ENCODE measurements at places on chromosomes 7 and 10.
A peak's percentile ranks its signal among the peaks of the same experiment; 100 is the strongest.

GRCh38 chr10:69348816-69349541 is 67.7 kb downstream of the TACR2 start:
- no peak for DNase-seq

GRCh38 chr10:97034301-97034700 is 151.5 kb downstream of the SLIT1 start:
- no peak for DNase-seq

- DNase-seq = no peak
Observed at GRCh38 chr7:43768201-43768886, 9.9 kb downstream of the BLVRA start.

DNA sequence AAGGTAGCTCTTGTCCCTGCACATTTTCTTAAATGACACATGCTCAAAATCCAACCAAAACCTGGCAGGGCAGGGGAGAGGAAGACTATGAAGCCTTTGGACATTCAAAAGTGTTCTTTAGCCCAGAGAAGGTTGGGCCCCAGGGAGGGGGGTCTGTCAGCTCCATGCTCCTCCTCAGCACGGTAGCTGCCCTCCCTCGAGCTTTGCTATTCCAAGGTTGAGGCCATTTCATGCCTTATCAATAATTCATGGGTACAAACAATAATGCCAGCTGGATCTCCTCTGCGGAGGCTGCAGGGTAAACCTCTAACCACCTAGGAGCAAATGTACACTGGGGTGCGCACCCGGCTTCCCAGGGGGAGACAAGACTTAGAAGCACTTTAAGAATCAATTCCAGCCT is 61.5 kb downstream of the SLIT1 start:
- DNase-seq = no peak

- no peak for DNase-seq
Observed at GRCh38 chr7:57403601-57404342, 46.2 kb upstream of the ZNF716 start.

DNA sequence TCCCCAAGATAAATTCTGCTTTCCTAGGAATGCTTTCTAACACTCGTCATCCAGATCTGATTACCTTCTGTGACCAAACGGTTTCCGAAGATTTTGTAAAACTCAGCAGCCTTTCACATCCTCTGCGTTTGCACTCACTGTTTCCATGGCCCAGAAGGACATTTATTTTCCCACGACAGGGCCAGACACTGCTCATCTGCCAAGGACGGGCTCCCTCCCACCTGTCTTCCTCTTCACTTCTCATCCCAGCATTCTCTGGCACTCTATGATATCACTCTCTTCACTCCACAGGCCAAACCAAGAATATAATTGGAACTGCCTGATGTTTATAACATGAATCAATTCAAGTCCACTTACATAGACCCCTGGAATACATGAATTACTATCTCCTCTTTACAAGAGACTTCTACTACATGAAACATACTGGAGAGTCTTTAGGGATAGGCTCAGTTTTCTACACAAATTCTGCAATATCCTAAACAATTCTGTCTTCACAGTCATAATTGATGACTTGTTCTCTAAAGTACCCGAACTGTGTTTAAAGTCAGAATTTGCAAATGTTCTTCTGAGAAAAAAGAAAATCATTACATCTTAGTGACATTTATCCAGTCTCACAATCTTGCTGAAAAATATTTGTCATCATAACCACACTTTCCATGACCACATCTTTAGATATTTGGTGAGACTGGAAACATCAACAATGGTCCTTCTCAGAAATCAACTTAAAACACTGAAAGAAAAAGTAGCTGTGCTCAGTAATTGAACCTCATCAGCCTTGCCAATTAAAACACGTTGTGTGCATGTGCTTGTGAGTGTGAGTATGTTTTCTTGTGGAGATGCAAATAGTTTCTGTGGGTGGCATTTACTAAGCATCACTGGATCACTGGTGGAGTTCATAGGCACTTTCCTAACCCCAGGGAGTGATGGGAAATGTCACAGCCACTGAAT is 79.5 kb upstream of the PRSS58 start:
- no peak for DNase-seq

- DNase-seq = no peak
Observed at GRCh38 chr7:106620676-106621075, 40.3 kb downstream of the CCDC71L start.

DNA sequence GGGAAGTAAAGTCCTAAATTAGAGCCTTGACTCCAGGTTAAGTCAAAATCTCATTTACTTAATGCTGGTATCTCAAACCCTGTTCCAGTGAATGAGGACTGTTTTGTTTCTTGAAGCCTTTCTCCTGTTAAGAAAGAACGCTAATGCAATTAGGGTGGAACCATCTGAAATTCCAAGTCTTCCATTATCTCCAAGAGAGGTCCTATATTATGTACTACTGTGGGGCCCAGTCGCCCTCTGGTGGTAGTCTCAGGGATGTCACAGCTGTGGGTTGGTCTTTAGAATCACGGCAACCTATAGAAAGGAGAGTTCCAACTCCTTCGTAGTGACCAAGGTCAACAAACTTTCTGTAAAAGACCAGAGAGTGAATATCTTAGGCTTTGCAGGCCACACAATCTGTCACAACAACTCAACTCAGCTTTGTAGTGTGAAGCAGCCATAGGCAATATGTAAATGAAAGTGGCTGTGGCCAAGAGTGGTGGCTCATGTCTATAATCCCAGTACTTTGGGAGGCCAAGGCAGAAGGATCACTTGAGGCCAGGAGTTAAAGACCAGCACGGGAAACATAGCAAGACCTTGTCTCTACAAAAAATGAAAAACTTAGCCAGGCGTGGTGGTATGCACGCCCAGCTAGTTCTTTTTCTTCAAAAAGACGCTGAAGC is 9.3 kb downstream of the RPP38 start:
- peak; percentile 61 for DNase-seq

DNA sequence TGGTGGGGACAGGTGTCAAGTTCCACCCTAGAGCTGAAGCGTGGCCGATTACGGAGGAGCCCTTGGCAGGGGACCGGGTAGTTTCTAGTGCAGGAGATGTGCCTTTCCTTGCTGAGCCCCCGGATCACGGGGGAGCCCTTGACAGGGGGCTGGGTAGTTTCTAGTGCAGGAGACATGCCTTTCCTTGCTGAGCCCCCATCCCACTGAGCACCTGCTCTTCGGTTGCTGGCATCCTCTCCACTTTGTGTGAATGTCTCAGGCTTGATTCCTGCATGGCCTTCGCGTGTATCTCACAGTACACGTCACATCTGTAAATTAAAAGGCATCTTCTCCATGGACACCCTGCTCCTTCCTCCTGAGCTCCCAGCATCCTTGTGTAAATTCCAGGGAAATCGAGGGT is 263.5 kb downstream of the ADARB2 start:
- no peak for DNase-seq

GRCh38 chr7:58086871-58087535 is 637.0 kb downstream of the ZNF716 start:
- DNase-seq = no peak

- DNase-seq = no peak
Observed at GRCh38 chr7:69259445-69259844, 338.8 kb upstream of the AUTS2 start.

GRCh38 chr7:36764929-36765328 is 40.6 kb upstream of the AOAH start:
- no peak for DNase-seq

GRCh38 chr7:5284304-5285281 is 1.9 kb downstream of the SLC29A4 start:
- DNase-seq = peak; percentile 84

DNA sequence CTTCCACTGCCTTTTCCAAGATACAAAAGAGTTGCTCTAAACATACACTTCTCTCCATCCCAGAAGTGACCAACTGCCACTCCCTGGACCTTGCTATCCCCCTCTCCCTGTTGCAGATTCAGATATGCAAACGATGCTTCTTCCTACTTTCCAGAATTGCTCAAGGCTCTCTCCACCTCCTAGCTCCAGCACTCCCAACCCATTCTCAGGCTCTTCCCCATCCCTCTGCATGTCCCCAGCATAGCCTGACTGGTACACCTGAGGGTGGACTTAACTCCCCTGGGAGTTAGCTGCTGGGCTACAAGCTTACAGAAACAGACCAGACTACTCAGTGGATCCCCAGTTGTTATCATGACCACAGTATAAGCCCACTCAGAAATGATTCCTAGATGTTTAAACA is 27.6 kb downstream of the MKRN1 start:
- DNase-seq = no peak

GRCh38 chr7:54769203-54769602 is 10.2 kb upstream of the SEC61G start:
- DNase-seq = no peak

DNA sequence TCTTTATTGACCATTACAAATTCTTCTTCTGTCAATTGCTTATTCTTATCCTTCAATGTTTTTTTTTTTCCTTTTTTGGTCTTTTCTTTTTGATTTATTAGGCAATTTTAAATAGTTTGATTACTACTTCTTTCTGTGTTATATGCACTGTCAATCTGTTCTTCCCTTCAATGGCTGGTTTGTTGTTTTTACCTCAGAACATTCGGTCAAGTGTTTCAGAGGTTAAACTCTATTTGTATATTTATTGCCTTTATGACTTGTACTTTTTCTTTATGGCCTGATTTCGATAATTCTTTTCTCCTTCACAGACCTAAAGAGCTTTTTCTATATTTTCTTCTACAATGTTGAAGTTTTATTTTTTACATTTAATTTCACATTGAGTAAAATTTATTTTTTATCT is 171.5 kb upstream of the AKR1E2 start:
- DNase-seq = no peak

DNA sequence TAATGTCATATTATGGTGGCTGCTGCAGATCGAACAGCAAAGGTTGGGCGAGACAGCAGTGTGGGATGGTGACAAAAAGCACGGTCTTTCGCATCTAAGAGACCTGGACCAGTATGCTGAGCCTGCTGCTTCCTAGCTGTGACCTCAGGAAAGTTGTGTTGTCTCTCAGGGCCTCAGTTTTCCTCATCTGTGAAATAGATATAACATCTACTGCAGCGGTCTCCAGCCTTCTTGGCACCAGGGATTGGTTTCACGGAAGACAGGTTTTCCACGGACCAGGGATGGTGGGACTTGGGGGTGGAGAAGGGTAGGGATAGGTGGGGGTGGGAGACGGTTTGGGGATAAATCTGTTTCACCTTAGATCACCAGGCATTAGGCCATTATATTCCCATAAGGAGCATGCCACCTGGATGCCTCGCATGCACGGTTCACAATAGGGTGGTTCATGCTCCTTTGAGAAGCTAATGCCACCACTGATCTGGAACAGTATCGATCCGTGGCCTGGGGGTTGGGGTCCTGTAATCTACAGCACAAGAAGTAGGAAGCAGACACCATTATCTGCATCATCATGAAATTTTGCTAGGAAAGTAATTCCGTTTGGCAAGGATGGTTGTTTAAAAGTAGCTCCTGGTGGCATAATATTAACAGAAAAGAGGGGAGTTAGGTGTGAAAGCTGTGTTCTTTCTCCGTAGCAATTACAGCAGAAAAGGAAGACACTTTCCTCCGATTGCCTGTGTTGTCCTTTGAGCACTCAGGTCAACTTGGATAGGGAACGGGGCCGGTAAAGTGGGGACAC is 10.8 kb downstream of the KLF6 start:
- DNase-seq = no peak

DNA sequence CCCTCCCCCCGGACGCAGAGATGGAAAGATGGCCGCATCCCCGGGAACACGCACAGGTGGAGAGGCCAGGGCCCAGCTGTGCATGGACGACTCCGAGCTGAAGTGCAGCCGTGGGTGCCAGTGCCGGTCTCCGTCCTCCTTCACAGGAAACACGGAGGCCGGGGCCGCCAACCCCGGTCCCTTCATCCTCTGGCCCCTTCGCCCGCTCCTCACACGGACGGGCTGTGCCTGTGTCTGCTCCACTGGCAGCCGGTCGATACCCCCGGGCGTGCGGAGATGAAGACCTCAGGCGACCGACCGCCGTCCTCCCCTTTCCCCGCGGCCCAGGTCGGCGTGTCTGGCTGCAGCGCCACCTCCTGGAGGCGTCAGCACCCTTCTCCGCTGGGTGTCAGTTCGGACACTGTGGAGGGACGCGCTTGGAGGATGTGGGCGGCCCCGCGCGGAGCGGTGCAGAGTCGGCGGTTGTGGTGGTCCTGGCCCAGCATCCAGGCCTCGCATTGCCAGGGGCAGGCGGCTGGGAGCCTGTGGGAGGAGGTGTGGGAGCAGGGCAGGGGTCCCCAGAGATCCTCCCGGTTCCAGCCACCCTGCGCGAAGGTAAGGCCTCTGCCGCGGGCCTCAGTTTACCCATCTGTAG is 9.9 kb downstream of the ZNF511 start:
- DNase-seq = peak; percentile 69

- no peak for DNase-seq
Observed at GRCh38 chr7:104908636-104909035, 105.4 kb upstream of the KMT2E start.

- no peak for DNase-seq
Observed at GRCh38 chr10:3741688-3742461, 43.1 kb downstream of the KLF6 start.

GRCh38 chr7:122546496-122546895 is 152.4 kb downstream of the RNF133 start:
- no peak for DNase-seq

- DNase-seq = no peak
Observed at GRCh38 chr7:45203459-45203858, 45.9 kb downstream of the RAMP3 start.

DNA sequence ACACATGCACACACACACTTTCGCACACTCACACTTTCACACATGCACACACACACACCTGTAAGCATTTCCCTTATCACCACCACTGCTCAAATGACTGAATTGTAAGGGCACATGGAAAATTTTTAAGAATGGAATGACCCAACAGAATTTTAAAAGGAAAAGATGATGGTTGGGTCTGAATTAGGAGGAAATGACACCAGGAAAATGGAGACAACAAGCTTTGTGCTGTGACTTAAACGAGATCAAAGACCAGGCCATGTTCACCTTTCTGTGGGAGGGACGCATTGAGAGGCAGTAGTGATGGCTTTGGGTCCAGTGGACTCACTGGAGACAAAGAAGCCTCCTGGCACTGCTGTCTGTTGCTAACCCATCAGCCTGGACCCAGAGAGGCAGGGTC is 16.7 kb upstream of the C10orf71 start:
- DNase-seq = no peak

All from SW480 (cell line).